ENCODE measurements at places on chromosomes 2 and 18. TPM values are rescaled to one million over a fixed set of nuclear protein-coding genes. Genes with fewer than 3 reads are reported as not detected.

GRCh38 chr2:166411473-166412230, 35.9 kb upstream of the SCN9A start:
- no peak for DNase-seq

DNA sequence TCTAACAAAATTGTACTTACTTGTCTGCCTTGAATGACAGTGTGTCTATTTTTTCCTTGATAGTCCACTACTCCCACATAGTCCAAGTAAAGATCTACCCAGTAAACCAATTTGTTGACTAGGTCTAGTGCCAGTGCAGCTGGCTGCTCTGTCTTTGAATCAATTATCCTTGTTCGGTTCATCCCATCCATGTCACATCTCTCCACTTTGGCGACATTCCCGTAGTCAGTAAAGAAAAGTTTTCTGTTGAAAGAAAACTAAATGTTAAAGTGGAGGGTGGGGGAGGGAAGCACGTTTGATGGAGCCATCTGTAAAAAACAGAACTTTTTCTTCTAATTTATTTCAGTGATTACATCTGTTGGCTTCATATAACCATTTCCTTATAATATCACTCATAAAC, 1068.8 kb downstream of the LRP1B start:
- DNase-seq: no peak

The SERPINB2 gene
- 1.00 TPM for total RNA-seq

GRCh38 chr2:221267773-221268425, 304.2 kb downstream of the EPHA4 start:
- DNase-seq: no peak

The MSTN gene
- 0.29 TPM for total RNA-seq

DNA sequence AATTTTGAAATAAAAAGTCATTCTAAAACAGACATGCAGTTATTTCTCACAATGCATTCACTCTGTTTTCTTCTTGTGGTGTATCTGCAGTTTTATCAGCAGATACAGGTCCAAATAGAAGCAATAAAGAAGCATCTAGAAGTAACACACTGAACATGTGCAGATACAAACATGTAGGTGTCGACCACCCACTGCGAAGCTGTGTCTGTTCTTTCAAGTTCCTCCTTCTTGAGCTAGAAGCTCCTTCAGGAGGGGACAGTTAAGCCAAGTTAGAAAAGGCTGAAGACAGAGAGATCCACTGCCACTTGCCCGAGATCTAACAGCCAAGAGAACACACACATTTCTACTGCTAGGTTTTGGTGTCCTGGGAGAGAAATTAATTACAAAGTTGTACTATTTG, 30.1 kb downstream of the WDFY1 start:
- DNase-seq: no peak

GRCh38 chr2:158664987-158665386, 130.1 kb upstream of the DAPL1 start:
- no peak for DNase-seq

DNA sequence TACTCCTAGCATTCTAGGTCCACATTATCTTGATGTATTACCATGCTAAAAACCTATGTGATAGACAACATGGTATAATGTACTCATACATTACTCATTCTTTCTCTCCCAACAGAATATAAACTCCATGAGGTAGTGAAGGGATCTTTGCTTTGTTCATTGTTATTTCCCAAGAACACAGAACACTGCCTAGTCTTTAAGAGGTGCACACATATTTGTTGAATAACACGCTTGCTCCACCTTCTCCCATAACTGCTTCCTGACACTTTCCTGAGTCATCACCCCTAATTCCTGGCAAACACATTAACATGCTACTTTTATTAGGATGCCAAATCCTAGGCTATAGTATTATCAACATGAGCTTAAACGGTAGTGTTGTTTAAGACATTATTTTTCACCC, 41.3 kb downstream of the REV1 start:
- no peak for DNase-seq

DNA sequence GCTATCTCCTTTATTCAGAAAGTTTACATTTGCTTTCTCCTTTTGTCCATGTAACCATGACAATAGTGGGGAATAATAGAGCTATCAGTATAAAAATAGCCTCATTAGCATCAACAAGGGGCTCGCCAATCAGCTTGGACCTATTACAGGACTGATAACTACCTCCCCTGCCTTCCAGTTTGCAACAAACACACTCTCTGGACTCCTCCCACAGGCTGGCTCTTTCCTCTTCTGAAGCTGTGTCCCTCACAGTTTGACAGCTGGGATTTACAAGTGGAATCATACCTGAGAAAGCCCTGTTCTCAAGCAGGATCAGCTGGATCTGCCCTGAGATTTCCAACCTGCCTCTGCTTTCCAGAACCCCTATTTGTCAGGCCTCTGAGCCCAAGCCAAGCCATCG, 162.5 kb downstream of the GRB14 start:
- DNase-seq: no peak

DNA sequence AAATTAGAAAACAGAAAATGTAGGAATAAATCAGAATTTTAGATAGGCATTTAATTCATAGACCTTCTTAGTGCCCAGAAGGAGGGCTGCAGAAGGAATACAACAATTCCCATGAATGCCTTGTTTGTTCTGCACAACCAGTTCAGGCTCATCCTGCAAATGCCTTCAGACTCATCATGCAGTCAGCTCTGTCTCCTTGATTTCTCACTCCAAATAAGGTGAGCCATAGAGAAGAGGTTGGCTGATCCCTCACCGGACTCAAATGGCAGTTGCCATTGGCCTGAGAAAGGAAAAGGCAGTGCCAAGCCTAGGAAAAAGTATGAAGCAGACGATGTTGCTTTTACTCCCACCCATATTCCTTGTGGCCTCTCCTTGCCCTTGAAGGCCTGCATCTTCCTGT, 50.3 kb downstream of the DSC3 start:
- DNase-seq: no peak

GRCh38 chr2:19711470-19712372, 190.1 kb downstream of the TTC32 start:
- DNase-seq: no peak

GRCh38 chr2:177289824-177290628, 25.5 kb upstream of the NFE2L2 start:
- DNase-seq: no peak

The NOSTRIN gene
- 0.90 TPM for total RNA-seq

DNA sequence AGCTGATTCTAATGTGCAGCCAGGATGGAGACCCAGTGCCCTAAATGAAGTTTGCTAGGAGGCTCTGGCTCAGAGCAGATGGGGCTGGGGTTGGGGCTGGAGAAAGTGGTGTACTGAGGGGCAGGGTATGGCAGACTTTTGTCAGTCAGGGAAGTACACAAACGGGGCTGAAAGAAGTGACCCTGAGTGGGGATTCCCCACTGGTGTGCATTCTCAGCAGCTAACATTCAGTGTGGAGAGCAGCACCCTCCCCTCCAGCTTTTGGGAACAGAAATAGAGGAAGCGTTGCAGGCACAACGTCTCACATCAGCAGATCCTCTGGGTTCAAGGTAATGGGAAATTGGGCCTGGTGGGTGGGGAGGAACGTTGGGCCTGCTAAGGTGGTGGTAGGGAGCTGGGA, 89.1 kb upstream of the GCFC2 start:
- DNase-seq: no peak

DNA sequence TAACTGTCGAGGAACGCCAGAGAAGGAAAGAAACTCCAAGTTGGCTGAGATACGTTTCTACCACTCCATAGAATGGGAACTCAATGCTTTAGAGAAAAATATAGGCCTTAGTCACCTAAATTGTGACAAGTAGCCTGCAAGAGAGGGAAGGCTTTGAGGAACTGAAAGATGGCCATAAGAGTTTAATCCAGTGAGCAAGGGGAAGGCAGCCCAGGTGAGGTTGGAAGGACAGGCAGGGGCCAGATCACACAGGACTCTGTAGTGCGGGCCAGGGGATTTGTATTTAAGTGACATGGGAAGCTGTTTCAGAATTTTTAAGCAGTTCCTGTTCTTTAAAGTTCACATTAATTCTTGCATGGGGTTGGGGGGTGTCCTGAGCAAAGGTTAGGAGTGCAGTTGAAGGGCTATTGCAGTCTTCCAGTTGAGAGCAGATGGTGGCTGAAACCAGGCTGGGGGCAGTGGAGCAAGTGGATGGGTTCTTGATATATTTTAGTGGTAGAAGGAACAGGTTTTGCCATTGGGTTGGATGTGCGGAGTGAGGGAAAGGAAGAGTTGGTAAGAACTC, 138.9 kb upstream of the PELI1 start:
- DNase-seq: no peak

DNA sequence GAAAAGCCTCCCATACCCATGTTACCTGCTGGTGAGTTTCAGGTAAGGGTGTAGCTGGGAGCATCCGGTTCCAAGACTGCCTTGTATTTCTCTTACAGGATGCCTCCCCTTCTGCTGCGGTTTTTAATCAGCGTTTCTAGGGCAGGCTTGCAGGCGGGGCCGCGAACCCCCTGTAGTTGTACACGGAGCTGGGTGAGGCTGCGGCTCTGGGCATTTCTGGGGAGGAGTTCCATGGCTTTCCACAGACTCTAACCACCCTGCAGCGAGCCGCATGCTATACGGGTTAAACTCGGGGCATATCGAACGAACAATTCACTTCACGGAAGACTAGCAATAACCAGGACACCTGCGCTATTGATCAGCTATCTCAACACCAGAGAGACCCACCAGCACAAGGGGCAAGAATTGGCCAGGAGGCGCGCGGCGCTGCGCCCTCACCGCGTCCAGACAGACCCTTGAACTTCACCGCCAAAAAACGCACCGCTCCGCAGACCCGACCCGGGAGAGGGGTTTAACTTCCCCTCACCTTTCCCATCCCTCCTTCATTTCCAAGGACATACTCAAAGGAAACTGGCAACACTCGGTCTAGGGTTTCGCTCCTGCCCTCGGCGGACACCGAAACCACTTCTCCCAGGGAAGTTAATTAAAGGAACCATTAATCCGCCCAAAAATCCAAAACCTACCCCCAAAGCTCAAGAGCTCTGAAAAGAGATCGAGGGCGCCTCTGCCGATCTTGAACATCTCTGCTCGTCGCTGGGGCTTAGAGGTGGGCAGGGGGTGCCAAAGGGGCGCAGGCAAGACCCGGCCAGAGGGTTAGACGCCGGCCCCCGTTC, 909 bp downstream of the TGFA start:
- DNase-seq: no peak

- no peak for DNase-seq
These were observed 15.9 kb downstream of the EMX1 start for GRCh38 chr2:72933207-72933606.

The CDCA7 gene
- 17.6 TPM for total RNA-seq

The SFT2D3 gene
- total RNA-seq: 12.1 TPM

DNA sequence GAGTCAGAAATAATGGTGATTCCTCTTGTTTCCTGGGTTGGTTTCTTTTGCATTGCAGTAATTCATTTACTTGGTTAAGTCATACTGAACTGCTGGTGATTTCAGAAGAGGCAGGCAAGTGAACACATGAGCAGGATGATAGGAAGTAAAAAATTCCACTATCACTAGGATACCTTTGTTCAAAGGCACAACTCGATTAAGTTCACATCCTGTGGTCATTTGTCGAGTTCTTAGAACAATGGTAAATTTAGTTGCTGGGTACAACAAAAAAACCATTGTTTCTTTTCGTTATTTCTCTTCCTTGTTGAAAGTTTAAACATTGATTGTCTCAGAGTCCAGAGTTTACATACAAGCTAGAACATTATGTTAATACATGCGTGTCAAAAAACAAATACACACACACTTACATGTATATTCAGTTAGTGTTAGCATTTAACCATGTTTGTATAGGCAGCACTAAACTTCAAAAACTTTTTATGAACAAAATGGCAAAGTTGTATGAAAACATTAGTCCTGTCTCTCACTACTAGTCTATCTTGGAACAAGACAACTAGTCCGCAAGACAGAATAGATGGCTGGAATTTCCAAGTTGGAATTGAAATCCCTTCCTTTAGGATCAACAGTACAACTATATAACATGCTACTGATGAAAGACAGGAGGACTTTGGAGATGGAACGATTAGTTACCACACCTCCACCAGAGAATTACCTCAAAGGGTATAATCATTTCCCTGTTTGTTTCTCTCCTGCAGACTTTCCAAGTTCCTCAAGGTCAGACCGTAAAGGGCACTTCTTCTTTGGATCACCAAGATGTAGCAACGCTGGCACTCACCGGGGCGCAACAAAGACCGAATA, 26.2 kb downstream of the STK39 start:
- DNase-seq: no peak

- DNase-seq: no peak
These were observed 136.2 kb upstream of the MAPRE2 start for GRCh38 chr18:34904994-34905393.

GRCh38 chr2:58734365-58734764, 493.2 kb upstream of the FANCL start:
- no peak for DNase-seq

DNA sequence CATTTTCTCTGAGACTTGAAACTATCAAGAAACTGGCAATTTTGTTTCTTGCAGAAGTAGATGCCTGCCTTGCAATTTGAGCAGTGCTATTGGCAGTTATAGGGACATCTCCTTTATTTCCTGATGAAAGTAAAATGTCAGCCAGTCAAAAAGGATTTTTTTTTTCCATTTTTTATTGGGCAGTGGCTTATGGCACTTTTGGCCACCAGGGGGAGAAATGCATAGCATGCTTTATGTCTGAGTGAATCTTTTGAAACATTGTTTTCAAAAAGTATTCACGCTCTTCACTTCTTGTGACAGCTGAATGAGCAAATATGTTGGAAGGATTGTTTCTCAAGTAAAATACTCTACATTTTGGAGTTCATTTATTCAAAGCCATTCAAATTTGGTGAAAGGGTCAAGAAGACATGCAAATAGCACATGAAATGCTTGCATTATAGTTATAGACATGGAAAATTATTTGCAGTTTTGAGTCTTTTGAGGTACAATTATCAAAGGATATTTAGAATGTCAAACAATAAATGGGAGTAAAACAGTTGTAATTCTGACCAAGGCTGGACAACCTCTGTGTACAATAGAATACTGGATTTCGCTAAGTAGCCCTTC, 491.0 kb downstream of the CDH2 start:
- no peak for DNase-seq

DNA sequence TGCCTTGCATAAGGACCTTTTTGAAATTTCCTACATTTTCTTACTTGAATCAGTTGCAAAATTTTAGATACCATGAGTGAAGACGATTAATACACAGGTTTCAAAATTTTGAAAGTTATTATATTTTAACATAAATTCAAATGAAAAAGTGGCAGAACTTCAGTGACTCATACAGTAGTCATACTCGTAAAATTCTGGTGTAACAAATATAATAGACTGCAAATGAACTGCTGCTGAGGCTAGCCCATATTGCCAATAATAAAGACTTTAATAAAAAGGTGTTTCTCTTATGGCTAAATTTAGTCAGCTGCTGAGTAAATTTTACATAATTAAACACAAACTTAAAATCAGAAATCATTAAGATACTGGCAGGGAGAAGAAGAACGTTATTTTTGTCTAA, 36.9 kb downstream of the MSH6 start:
- DNase-seq: no peak

All from mesothelial cell of epicardium (in vitro differentiated cells).